ENCODE measurements at places on chromosomes 2 and 18.

GRCh38 chr18:48409591-48410094, 460 bp upstream of the ZBTB7C start:
- no peak for DNase-seq

DNA sequence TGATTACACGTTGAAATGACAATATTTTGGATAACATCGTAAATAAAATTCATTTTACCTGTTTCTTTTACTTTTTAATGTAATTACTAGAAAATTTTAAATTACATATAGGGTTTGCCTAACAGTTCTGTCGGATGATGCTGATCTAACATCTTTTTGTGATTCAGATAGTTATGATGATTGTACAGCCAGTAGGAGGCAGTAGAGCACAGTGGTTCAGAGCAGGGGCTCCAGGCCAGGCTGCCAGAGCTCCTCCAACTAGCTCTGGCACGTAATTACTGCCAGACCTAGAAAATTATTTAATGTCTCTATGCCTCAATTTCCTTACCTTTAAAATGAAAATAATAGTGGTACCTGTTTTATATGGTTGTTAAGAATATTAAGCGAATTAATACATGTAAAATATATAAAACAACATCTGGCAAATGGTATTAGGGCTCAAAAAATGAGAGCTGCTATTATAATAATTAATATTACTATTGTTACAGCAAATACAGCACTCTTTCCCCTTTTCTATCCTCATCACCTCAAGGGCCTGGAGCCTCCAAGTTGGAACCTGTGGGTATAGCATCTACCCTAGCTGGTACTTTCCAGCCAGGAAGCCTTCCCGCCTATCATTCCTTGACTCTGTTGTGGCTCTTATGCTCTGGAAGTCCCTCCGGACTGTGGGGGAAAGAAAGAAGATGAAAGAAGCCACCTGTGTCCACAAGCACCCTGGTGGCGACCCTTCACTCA, 47.7 kb upstream of the PLA2R1 start:
- no peak for DNase-seq

DNA sequence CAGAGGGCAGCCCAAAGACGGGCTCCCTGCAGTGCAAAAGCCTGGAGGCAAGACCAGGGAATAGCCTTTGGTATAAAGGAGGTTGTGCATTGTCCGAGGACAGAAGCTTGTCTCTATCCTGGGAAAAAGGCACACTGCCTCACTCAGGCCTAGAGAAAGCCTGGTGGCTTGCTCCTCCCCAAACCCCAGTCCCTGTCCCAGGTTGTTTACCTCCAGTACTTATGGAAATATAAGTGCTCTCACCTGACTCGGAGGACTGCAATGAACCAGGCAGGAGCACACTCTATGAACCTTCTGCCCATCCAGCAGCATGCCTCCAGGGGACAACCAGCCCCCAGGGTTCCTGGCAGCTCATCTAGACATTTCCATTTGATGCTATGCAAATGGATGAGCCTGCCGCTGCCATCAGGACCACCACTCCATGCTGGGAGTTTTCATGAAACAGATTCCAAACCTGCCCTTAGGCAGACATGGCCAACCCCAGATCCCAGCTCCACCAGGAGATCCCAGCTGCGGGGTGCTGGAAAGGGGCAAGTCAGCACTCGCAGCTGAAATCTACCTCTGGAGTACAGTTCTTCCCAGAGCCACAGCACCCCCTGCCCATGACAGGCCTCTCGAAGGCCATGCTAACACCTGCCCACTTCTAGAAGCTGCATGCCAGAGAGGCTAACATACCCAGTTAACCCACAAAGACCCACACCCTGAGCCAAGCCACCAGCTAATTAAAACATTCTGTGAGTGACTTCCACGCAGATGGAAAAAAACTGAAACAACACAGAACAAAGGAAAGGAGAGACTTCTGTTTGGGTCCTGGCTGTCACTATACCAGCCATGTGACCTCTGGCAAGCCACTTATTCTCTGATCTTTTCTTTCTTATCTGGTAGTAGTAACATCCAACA, 101.7 kb downstream of the TTC32 start:
- DNase-seq: no peak

GRCh38 chr2:222572264-222572721, 83.6 kb downstream of the FARSB start:
- DNase-seq: no peak

GRCh38 chr2:8983571-8983970, 19.9 kb downstream of the MBOAT2 start:
- no peak for DNase-seq

GRCh38 chr2:215614296-215614695, 178.4 kb upstream of the FN1 start:
- no peak for DNase-seq

- no peak for DNase-seq
These were observed 117.3 kb downstream of the LDLRAD4 start for GRCh38 chr18:13335903-13336302.

DNA sequence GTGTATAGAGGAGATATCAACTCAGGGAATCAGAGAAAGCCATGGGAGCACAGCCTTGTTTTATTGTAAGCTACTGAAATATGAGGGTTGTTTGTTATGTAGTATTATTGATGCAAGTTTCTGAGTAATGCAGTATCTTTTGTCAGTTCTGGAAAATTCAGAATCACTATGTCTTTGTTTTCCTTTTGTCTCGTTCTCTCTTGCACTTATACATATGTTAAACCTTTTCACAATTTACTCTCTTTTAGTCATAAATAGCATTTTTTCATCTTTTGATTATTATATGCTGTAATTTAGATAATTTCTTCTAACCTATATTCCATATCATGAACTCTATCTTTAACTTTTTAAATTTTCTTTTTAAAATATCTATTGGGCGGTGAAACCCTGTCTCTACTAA, 85.0 kb upstream of the COL3A1 start:
- DNase-seq: no peak

GRCh38 chr2:74179063-74179865, 585 bp upstream of the MOB1A start:
- DNase-seq: no peak

DNA sequence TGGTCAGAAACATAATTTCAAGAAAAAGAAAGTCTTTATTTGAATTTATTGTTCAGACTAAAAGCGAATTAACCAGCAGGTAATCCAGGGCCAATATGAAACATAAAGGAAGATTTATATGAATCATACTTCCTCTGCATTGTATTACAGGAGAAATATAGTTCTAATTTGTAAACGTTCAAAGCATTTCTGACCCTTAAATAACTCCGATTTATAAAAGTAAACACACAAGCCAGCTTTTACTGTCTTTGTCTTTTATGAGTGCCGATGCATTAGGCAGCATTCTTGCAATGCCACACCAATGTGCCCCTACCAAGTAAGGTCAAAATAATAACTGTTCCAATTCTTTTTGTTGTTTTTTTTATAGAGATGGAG, 118.8 kb upstream of the RBBP8 start:
- DNase-seq: no peak

DNA sequence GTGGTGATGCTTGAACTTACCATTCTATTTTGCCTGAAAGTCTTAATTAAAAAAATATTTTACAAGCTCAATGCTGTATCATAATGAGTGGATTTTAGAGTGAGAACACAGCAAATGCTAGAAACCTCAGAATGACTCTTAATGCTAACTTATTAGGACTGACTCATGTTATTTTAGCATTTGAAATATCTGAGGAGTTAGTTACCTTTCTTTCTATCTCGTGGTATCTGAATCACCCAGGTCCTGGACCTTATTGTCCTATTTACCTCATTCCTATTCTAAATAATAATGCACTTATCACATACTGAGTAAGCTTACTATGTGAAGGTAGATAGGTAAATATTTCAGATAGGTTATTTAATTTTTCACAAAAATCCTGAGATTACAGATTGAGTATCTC, 70.7 kb downstream of the SOS1 start:
- no peak for DNase-seq

GRCh38 chr2:200624658-200625057, 38.8 kb downstream of the AOX1 start:
- DNase-seq: no peak

DNA sequence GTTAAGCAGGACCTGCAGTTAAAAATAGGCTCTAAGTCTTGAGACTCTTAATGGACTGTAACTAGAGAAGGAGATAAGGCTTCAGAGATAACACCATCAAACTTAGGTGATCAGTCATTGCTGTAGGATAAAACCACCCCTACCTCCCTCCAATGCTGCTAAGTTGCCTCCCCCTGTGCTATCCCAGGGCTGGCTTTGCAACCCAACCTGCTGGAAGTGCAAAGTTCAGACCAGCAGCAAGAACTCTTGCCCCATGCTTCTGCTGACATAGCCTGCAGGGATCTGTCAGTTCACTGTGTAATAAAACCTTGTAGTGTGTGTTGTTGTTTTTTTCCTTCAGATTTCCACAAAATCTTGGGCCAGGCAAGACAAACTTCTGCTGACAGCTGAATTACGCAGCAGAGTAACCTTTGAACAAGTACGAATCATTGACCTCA, 57.4 kb upstream of the EPB41L3 start:
- no peak for DNase-seq

DNA sequence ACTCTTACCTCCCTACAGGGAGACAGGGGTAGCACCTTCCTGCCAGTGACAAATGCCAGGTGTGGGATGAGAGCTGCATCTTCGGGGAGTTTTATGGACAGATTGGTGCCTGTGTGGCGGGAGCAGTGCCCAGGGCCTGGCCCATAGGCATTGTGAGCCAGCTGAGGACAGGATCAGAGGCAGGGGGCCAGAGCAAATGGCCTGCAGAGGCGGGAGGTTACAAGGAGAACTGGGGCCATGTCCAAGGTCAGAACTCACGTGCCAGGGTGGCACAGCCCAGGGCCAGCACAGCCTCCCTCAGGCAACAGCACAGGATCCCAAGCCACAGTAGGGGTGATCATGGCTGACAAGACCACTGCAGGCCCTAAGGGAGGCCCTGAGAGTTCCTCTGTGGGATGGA, 40.2 kb upstream of the MCFD2 start:
- no peak for DNase-seq

GRCh38 chr2:2840681-2841300, 509.7 kb upstream of the MYT1L start:
- DNase-seq: no peak

- DNase-seq: no peak
These were observed 16.2 kb upstream of the CTAGE1 start for GRCh38 chr18:22433956-22434355.

- DNase-seq: no peak
These were observed 71.7 kb upstream of the MYO3B start for GRCh38 chr2:170106102-170106840.

- no peak for DNase-seq
These were observed 76.2 kb downstream of the KIAA2012 start for GRCh38 chr2:202149155-202149762.

DNA sequence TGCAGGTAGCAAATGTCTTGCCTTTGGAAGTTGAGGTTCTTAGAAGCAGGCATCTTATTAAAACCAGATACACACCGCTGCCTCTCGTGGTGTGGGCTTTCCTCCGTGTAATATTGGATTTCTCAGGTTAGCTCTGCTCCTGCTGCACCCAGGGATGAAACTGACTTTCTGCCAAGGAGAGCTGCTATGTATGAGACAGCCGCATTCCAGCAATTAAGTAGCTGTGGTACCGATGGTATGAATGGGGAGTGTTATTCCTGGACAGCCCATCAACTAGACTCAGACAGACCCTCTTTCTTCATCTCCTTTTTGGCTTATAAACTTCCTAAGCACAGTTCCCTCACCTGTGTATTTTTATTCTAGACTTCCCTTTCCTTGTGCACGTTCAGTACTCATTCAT, 6.8 kb upstream of the EHD3 start:
- no peak for DNase-seq

DNA sequence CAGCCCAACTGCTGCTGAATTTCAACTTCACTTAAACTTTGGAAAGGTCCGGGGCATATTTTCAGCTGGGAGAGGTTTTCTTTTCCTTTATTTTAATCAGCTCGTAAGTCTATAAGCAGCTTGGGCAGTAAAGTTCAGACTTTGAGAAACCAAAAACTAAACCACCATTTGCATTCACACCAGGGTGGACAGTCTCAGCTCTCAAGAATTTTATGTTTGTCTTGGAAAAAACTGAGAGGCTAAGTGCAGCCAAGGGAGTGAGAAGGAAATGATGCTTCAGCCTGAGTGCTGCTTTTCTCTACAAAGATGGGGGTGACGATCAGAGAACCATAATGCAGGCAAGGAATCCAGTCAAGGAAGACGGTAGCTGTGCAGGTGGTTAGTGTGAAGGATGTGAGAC, 30.2 kb downstream of the MCFD2 start:
- no peak for DNase-seq

DNA sequence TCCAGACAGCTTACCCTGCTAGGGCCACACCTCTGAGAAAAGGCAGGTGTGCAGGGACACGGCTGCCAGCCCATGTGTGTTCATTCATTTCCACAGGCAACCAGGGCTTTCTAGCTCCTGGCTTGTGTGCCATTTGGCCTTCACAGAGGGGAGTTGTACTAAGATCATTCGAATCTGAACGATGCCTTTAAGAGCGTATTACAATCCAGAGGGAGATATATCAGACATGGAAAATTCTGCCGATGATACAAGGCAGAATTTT, 64.2 kb upstream of the OTOF start:
- no peak for DNase-seq

All from cortex of kidney (tissue), 1 donor.